ENCODE measurements at places on chromosomes 7 and 10. TPM values are rescaled to one million over a fixed set of nuclear protein-coding genes. Genes with fewer than 3 reads are reported as not detected.

Gene MRPS17
- 15.2 TPM for total RNA-seq

DNA sequence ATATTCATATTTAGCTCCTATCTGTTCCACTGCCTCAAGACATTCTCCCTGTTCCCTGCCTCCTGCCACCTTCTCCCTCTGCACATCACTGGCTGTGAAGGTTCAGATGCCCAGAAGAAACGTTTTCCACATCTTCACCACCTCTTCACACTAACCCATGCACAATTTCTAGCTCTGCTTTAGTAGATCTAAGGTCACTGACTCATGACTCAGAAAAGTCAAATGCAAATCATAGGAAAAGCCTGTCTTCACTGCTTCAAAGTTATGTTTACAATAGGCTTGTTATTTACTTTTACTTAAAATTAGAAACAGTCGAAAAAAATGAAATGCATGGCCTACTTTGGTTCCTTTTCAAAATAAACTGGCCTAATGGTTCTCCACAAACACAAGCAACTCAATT, 2.5 kb downstream of the SCRN1 start:
- H3K27me3 ChIP-seq, result no peaks in the 10 kb centered on the region
- H3K4me1 ChIP-seq, result peaks cover 10% of the 10 kb centered on the region
- H3K36me3 ChIP-seq, result no peaks in the 10 kb centered on the region
- DNase-seq, result peak; percentile 65
- H3K4me3 ChIP-seq, result no peak overlapping the region

DNA sequence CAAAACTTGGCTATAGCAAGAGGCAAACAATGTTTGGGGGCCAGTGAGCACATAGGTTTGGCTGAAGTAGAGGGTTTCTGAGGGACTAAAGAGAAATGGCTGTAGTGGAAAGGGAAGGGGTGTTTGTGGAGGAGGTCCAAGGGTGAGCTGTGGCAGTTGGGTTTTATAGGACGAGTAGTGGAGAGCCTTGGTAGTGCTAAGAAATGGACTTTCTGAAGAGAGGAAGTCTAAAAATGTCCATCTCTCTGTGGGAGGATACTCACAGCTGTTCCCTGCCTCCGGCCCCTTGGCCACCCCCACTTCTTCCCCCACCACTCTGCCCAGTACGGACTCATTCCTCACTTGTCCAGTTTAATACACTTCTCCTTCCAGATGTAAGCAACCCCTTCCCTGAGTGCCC, 64.3 kb downstream of the ZNF22 start:
- H3K36me3 ChIP-seq, result no peaks in the 10 kb centered on the region
- no peaks in the 10 kb centered on the region for H3K27me3 ChIP-seq
- DNase-seq, result no peak
- H3K27ac ChIP-seq, result no peak overlapping the region
- H3K4me3 ChIP-seq, result no peak overlapping the region

DNA sequence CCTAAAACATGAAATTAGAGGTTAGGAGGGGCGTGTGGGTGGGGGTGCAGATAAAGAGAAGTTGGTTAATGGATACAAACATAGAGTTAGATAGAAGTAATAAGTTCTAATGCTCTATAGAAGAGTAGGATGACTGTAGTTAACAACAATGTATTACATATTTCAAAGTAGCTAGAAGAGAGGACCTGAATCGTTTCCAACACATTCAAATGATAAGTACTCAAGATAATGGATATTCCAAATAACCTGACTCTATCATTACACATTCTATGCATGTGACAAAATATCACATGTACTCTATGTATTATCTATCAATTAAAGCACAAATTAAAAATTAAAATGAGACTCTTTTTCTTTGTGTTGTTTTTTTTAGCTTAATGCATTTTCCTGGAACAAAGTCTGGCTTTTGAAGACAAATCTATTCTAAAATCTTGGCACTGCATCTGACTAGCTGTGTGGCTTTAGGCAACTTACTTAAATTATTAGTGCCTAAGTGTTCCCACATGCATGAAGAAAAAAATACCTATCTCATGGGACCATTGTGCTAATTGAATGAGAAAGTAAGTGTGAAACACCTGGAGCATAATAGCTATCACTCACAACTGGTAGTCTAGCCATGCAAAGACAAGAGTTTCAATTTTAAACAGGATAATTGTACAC, 75.7 kb downstream of the SEMA3C start:
- no peak overlapping the region for H3K4me3 ChIP-seq
- DNase-seq, result no peak
- no peak overlapping the region for H3K27ac ChIP-seq
- no peaks in the 10 kb centered on the region for H3K36me3 ChIP-seq
- H3K27me3 ChIP-seq, result no peaks in the 10 kb centered on the region

DNA sequence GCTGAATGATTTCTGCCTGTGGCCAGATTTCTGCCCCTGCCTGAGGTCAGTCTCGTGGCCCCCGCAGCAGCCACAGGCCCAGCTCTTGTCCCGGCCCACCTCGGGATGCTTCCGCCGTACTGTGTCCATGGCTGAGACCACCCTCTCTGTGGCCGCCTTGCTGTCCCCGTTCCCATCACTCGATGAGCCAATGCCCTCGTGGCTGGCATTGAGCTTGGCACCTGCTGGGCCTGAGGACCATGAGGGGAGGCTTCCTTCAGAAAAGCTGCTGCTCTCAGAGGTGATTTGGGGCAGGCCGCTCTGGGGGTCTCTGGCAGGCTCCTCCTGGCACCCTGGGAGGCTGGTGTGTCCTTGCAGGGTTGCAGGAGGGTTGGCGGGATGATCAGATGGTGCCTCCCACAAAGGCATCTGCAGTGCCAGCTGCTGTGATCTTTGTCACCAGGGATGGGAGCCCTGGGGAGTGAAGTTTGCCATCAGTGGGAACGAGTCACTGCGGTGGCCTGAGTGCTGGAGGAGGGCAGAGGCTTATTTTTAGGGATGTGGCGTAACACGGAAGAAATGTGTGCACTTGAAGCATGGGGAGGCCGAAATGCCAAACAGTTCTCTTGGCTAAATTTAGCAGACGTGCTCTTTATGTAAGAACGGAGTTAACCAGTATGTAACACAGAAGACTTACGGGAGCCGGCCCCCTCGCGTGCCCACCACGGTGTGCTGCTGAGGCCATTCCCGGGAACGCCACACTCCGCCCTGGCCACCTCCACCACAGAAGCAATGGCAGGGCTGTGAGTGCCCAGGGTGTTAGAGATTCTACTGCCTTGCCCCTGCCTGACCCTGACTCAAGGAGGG, 47.7 kb downstream of the VIPR2 start:
- no peak overlapping the region for H3K27ac ChIP-seq
- H3K4me1 ChIP-seq, result no peaks in the 10 kb centered on the region
- no peak for DNase-seq
- no peaks in the 10 kb centered on the region for H3K36me3 ChIP-seq
- H3K4me3 ChIP-seq, result no peak overlapping the region
- H3K27me3 ChIP-seq, result no peaks in the 10 kb centered on the region

Gene DPCD
- 59.1 TPM for total RNA-seq

DNA sequence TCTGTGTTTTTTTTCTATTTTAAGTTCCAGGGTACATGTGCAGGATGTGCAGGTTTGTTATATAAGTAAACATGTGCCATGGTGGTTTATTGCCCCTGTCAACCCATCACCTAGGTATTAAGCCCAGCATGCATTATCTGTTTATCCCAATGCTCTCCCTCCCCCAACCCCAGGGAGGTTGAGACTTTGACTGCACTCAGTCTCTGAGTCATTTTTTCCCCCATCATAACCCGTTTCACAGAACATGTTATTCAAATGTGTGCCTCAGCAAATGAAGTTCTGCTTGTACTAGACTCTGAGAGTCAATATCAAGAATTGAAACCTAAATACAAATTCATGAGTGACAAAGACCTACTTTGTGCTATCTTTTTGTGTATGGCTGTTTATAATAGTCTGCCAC, 70.0 kb upstream of the CYP26C1 start:
- peaks cover 4% of the 10 kb centered on the region for H3K4me1 ChIP-seq
- DNase-seq, result peak; percentile 55
- no peak overlapping the region for H3K27ac ChIP-seq
- no peaks in the 10 kb centered on the region for H3K27me3 ChIP-seq

GRCh38 chr7:99105756-99106155, 38.2 kb downstream of the SMURF1 start:
- no peak for DNase-seq
- no peaks in the 10 kb centered on the region for H3K27me3 ChIP-seq
- no peak overlapping the region for H3K4me3 ChIP-seq
- peaks cover 1% of the 10 kb centered on the region for H3K36me3 ChIP-seq
- H3K27ac ChIP-seq, result no peak overlapping the region

GRCh38 chr7:84841809-84842208, 345.0 kb downstream of the SEMA3D start:
- H3K4me3 ChIP-seq, result no peak overlapping the region
- no peaks in the 10 kb centered on the region for H3K36me3 ChIP-seq
- H3K4me1 ChIP-seq, result no peaks in the 10 kb centered on the region
- no peak overlapping the region for H3K27ac ChIP-seq
- DNase-seq, result peak; percentile 74

- no peaks in the 10 kb centered on the region for H3K27me3 ChIP-seq
- H3K4me1 ChIP-seq, result no peaks in the 10 kb centered on the region
- DNase-seq, result no peak
- no peak overlapping the region for H3K27ac ChIP-seq
- H3K4me3 ChIP-seq, result no peak overlapping the region
Observed at GRCh38 chr10:64116707-64117106, 595.5 kb downstream of the REEP3 start.
